ENCODE measurements at places on chromosomes 6 and 20. TPM values are rescaled to one million over a fixed set of nuclear protein-coding genes. Genes with fewer than 3 reads are reported as not detected.

PSORS1C1 gene
- 0.19 TPM for total RNA-seq

TMC2 gene
- total RNA-seq: not detected

GRCh38 chr20:21808863-21809664, 103.6 kb downstream of the PAX1 start:
- peak; percentile 33 for DNase-seq

GRCh38 chr6:157614026-157614568, 208.9 kb upstream of the SNX9 start:
- DNase-seq: no peak

CTAGE9 gene
- total RNA-seq: not detected

DNA sequence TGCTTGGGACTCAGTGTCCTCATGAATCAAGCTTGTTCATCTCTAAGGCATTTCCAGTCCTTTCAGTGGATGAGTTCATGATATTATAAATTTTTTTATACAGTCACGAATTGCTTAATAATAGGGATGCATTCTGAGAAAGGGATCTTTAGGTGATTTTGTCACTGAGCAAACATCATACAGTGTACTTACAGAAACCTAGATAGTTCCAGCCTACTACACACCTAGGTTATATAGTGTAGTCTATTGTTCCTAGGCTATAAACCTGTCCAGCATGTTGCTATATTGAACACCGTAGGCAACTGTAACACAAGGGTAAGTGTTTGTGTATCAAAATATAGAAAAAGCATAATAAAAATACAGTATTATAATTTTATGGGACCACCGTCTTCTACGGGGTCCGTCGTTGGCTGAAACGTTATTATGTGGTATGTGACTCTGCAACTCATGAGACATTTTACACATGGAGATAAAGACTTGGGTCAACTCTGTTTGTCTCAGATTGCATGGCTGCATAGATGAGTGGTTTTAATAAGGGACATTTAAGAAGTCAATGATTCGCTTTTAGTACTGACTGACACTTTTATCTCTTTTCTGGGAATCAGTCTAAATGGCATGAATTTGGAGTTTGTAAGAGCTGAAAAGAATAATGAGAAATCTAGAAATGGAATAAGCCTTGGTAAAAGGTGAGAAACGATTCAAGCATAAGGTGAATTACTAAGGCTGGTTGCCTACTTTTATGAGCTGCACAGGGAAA, 33.2 kb downstream of the CLIC5 start:
- DNase-seq: no peak

C6orf58 gene
- 0.18 TPM for total RNA-seq

DNA sequence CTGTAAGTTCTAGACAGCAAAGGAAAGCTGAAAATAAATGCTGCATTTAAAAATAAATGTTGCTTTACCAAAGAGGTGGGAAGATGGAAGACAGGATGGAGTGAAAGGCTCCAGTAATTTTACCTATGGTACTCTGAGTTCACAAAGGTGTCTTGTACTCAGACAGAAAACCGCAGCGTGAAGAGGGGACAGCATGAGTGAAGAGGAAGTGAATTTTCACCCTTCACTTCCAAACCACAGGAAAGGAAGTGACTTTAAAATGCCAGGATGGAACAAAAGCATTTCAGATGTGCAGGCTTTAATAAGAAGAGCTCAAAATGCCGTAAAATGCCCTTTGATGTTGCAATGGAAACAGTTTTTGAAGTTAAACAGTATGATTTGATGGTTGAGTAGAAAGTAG, 91.2 kb upstream of the TINAG start:
- no peak for DNase-seq

- no peak for DNase-seq
These were observed 40.5 kb downstream of the HMGN3 start for GRCh38 chr6:79193971-79194370.

DNA sequence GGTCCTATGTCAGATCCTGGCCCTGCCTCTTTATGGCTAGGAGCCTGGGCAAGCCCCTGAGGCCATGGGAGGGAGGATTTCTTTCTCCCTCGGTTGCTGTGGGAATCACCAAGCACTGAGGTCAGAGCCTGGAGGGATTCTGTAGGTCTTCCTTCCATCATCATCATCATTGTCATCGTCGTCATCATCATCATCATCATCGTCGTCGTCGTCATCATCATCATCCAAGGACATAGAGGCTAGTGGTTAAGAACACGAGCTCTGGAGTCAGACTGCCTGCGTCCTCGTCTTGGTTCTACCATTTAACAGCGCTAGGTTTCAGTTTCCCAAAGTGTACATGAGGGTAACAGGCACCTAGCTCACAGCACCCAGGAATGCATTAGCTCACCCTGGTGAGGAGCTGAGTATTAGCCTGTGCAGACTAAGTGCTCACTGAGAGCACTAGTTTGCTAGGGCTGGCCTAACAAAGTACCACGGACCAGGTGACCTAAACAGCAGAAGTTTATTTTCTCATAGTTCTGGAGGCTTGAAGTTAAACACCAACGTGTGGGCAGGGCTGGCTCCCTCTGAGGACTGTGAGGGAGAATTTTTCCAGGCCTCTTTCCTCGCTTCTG, 92.5 kb upstream of the CCDC167 start:
- DNase-seq: no peak

DNA sequence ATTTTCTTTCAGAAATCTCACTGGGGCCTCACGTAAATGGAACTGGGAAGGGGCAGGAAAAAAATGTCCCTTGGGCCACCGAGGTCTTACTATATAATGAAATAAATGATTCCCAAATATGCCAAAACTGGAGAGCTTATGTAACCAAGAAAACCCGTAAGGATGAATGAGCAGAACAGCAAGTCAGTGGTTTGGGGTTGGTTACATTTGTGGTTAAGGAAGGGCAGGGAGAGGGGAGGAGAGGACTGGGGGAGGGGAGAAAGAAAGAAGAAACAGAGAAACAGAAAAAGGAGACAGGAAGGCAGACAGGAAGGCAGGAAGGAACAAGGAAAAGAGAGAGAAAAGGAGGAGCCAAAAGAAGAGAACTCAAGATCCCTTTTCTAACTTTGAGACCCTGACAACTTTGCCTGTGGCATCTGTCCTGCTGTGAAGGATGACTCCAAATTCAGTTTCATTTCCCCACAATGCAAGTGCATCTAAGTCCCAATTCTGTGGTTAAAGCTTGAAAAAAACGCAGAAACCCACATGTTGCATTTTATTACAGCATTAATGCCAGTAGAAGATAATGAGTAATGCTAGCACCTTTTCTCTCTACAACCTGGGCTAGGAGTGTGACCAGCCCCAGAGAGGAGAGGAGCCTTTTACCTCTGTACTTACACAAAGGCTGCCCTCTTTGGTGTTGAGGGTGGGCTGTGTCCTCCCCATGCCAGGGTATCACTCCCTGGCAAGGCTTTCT, 10.8 kb upstream of the ARMC2 start:
- no peak for DNase-seq

FAM209B gene
- 0.60 TPM for total RNA-seq

DNA sequence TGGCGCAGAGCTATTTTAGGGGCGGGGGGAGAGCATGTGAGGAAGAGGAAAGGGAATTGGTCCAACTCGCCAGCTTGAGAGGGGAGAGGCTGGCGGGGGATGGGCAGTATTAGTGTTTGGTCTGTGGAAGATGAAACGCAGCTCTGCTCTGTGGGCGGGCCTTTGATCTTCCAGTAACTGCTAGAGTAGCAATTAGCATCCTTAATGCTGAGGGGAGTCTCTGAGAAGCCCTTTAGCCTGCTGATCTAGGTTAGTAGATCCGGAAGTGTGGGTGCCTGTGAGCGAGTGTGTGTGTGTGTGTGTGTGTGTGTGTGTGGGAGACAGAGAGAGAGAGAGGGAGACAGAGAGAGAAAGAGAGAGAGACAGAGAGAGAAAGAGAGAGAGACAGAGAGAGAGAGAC, 117.2 kb upstream of the BACH2 start:
- DNase-seq: peak; percentile 80

DNA sequence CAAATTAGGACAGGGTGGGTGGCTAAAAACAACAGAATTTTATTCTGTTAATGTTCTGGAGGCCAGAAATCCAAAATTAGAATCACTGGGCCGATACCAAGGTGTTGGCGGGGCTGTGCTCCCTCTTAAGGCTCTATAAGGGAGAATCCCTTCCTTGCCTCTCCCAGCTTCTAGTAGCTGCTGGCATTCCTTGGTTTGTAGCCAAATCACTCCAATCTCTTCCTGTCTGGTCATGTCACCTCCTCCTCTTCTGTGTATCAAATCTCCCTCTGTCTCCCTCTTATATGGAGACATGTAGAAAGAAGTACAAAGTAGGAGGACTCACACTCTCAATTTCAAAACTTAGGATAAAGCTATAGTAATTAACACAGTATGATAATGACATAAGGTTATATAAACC, 102.9 kb upstream of the SIRPA start:
- no peak for DNase-seq

DNA sequence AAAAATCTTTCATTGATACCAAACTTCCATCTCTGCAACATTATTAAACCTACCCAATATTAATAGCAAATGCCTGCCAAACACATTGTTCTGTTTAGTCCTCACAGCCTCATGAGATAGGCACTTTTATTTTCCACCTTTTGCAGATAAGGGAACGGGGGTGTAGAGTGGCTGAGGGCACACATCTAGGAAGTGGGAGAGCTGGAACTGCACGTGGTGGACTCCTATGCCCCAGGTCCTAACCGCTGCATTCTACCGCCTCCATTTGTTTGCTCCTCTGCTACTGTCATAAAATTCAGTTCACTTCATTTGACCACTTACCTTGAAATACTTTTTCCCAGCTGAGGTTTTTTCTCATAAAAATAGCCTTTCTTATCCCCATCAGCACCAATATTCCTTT, 7.6 kb downstream of the FAM217A start:
- no peak for DNase-seq

NOX3 gene
- total RNA-seq: not detected

GSTA3 gene
- not detected for total RNA-seq

OR2J3 gene
- total RNA-seq: not detected

FAM229B gene
- 8.7 TPM for total RNA-seq
